ENCODE measurements at places on chromosomes 6 and 20.

- DNase-seq, result peak; percentile 53
These were observed 56.7 kb downstream of the TRERF1 start for GRCh38 chr6:42394881-42395620.

DNA sequence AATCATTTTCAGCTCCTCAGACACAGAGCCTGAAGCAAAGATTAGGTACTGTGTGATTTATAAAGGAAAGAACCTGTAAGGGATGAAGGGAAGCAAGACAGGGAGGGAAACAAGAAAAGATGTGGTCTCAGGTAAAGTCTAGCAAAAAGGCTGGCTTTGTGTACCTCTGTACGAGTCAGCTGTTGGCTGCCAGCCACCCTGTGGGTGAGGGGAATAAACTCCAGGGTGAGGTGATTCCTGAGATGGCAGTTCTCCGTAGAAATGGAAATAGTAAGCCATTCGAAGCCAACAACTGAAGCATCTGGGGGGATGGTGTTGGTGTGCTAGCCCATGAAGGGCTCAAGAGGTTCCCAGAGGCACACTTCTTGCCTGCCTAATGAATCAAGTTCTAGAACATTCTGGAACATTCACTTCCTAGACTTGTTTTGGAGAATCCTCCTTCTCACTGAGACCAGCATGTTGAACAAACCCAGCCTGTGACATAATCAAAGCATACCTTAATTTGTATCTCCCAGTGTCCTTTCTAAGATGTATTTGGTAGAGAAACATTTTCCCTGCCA lies 10.6 kb upstream of the TTPAL start:
- DNase-seq, result no peak

DNA sequence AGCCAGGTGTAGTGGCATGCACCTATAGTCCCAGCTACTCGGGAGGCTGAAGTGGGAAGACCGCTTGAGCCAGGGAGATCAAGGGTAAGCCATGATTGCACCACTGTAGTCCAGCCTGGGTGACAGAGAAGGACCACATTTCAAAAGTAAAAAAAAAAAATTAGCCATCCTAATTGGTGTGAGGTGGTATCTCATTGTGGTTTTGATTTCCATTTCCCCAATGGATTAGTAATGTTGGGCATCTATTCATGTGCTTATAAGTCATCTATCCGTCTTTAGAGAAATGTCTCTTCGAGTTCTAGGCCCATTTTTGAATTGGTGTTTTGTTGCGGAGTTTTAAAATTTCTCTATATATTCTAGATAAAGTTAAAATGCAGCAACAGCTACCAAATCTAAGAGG lies 21.7 kb downstream of the ABHD12 start:
- DNase-seq, result no peak

- DNase-seq, result no peak
These were observed 138.2 kb upstream of the DTNBP1 start for GRCh38 chr6:15800841-15801617.

GRCh38 chr20:33993576-33994221 lies at the start of gene RALY:
TSS of gene RALY (plus strand) at chr20:33993911. CDS start at chr20:34072075, 78,164 bp downstream.
- DNase-seq, result peak; percentile 97

DNA sequence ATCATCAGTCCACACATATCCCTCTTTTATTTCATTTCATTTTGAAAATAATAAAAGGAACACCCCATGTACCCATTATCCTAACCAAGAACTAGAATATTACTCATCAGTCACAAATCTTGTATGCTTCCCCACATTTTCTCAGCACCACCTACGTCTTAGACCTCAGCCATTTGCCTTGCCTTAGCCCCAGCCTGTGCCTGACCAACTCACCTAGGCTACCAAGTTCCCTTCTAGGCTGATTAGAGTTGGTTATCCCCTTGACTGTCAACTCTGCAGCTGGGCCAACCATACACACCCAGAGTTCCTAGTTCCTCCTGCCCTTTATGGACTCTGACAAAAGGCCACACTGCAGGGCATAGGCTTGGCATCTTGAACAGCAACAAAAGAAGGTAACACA lies 33.4 kb upstream of the IPCEF1 start:
- no peak for DNase-seq

- DNase-seq, result no peak
These were observed 9.9 kb downstream of the FOXF2 start for GRCh38 chr6:1399085-1399780.

- no peak for DNase-seq
These were observed 65.4 kb downstream of the RPRD1B start for GRCh38 chr20:38098952-38099351.

DNA sequence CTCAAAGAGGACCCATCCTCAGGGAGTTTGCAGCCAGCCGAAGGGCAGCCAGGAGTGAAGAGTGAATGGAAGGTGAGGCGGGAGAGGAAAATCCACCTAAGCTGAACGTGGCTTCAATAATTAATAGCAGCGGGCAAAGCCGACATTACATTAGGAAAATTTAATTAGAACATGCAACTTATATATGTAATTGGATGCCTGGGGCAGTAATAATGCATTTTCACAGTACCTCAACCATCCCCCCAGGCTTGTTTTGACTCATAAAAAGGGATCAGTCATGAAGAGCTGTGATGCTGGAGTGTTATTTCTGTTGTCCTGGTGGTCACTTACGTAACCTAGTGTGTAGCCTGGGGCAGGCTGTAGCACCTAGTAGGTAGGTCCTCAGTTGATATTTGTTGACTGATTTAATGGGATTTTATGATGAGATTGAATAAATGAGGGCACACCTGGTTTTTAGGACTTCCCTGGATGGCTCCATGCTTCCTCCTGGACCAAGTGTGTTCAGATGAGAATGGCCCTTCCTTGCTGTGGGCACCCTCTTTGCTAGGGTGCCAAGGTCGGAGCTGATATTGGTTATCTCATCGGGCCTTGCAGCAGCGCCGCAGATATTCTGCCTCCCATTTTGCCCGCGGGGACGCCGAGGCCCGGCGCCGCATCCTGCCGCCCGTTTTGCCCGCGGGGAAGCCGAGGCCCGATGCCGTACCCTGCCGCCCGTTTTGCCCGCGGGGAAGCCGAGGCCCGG lies 128.8 kb downstream of the CDH26 start:
- no peak for DNase-seq

GRCh38 chr6:26156850-26157250 lies 69.6 kb downstream of the HFE start:
- DNase-seq, result peak; percentile 85

DNA sequence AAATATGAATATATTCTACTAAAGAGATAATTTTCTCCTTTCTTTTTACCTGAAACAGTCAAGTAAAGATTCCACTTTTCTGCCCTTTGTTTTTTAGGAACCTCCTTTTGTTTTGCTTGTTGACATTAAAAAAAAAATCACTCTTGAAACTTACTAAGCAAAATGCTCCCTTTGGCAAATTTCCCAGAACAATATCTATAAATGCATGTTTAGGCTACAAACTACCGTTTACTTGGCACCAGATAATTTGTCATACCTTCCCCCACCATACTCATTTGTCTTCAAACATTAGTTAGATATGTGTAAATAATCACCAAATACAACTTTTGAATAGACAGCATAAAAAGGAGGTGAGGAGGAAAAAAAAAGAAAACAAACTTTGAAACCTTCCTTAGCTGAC lies 604.7 kb downstream of the RFPL4B start:
- no peak for DNase-seq

DNA sequence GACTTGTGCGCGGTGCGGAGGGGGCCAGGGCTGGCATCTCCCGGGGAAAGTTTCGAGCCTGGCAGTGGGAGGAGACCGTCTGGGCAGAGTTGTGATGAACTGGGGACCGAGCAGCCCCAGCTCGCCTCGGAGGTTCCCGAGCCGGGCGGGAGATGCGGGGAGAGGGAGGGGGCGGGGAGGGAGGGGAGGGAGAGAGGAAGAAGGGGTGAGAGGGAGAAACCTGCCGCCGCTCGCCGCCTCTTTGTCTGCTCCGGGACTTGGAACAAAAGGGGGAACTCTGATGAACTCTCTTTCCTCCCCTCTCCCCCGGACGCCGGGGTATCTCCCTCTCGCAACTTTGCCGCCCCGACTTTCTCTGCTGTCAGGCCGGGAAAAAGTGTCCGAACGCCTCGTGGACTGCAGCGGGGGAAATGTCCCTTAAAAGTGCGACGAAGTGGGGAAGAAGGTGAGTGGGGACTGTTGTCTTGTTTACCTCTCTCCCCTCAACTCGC lies 72.7 kb downstream of the SOX4 start:
- no peak for DNase-seq

DNA sequence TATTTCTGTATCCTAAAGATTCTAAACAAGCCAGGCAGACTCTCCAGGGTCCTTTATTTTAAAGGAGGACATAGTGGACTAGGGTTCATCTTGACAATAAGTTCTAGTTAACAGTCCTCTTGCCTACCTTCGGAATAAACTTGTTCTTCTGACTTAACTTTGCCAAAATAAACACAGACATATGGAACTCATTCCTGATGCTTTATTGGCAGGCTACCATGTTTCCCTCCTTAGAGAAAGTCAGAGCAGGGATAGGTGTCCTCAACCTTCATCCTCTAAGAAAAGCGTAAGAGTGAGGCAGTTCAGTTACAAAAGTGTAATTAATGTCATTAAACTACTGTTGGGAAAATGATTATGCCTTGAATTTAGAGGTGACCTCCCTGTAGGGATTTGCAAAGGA lies 46.9 kb upstream of the NRSN1 start:
- no peak for DNase-seq

GRCh38 chr6:154536255-154536654 lies 25.8 kb upstream of the CNKSR3 start:
- DNase-seq, result no peak

DNA sequence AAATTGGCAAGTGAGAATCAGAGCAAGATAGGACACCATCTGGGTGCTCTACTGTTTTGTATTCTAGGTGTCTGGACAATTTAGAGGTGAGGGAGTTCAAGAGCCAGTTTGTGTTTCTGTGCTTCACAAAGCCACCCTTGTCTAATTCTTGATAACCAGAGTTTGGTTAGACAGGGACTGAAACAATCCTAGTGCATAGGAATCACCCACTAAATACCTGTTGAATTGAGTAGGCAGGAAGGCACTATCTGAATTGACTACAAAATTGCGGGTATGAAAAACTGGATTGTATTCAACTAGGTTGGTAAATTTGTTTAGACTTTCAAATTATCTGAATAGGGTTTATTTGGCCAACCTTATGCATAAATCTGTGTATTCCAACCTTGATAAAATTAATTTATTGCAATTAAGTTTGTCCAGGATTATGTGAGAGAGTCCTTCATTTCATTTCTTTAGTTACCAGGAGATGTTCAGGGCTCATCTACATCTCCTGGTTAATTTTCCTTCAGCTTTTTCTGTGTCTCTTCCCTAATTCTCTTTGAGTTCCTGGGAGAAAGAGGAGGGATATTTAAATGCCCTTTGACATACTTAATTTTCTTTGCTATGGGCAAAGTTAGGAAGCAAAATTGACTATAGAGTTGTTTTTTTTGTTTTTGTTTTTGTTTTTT lies 1.7 kb downstream of the TPX2 start:
- DNase-seq, result no peak

- no peak for DNase-seq
These were observed 44.0 kb upstream of the SMOC2 start for GRCh38 chr6:168397012-168397411.

DNA sequence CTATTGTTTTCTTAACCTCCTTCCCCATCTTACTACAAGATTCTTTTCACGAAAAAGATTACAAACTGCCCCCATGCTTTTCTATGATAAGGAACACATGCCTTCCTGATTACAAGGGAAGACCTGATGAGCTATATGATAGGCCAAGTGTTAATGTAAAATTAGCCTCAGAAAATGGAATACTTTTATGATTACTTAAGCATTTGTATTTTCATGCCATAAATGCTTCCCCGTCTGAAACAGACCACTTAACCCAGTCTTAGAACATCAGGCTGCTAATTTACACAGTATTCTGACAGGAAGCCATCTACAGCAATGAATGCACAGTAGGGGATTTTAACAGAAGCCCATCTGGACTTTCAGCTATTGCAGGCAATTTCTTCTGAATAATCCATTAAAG lies 274.9 kb downstream of the HAO1 start:
- no peak for DNase-seq

DNA sequence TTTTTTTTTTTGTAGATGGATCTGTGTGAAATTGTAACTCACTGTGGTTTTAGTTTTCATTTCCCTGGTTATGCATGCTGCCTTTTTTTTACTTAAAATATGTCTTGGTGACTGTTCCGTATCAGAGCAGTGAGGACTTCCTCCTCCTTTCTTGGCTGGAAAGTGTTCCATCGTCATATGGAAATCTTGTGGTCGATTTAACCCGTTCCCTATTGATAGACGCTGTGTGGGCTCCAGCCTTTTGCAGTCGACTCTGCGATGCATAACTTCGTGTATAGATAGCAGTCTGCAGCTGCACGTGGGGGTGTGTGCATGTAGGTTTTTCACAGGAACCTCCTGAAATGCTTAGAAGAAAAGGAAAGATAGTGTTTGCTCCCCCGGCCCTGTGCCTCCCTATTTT lies 28.1 kb upstream of the PNPLA1 start:
- DNase-seq, result no peak

DNA sequence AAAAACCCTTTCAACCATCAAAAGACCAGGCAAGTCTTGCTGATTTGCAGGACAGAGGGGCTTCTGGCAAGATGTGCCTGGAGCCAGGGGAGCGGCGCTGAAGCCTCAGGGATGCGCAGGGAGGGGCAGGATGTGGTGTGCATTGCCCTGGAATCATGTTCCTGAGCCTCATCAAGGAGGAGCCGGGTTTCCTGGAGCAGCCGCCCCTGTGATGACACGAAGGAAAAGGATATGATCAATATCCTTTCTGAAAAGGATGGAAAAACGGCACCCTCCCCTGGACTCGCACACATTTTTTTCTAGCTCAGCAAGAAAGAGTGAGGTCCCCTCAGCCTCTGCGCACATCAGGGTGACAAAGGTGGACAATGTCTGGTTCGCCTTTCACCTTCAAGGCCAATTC lies 173.1 kb upstream of the SSTR4 start:
- no peak for DNase-seq

- no peak for DNase-seq
These were observed 248.7 kb downstream of the ADGB start for GRCh38 chr6:146847426-146847825.

DNA sequence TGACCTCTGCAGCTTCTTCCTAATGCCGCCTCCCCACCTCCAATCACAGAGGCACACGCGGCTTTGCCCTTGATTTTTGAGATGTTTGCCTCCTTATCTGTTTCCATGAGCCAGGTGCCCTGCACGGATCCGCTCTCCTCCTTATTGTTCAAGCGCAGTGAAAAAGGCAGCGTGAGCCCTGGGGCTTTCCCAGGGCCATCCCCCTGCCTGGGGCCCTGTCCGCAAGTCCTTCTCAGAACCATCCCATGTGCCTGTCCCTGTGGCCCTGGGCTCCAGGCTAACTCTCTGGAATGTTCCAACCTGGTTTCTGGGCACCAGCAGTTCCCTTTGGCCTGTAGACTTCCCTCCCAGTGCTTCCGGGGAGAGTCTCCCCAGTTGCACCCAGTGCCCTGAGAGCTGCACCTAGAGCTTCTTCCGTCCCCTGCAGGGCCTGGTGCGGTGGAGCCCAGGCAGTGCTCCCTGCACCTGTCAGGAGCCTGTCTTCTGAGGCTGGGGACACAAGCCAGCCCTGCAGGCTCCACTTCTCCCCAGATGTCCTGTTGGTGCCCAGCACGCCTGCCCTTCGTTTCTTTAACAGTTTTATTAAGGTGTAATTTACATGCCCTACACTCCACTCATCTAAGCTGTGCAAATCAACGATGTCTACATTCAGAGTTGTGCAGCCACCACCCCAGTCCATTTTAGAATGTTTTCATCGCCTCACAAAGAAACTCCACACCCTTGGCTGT lies 330.3 kb downstream of the CDH4 start:
- DNase-seq, result no peak

Measured in activated effector memory CD4-positive, alpha-beta T cell treated with anti-CD3 and anti-CD28 coated beads, Interleukin-2, amount 50 U/mL, for 16 hours (primary cell).